ENCODE measurements at places on chromosomes 5 and 9.

- DNase-seq, result no peak
Measured at GRCh38 chr5:112183103-112183711, 235.9 kb downstream of the EPB41L4A start.

- no peak for DNase-seq
Measured at GRCh38 chr9:91817493-91818224, 132.4 kb downstream of the ROR2 start.

DNA sequence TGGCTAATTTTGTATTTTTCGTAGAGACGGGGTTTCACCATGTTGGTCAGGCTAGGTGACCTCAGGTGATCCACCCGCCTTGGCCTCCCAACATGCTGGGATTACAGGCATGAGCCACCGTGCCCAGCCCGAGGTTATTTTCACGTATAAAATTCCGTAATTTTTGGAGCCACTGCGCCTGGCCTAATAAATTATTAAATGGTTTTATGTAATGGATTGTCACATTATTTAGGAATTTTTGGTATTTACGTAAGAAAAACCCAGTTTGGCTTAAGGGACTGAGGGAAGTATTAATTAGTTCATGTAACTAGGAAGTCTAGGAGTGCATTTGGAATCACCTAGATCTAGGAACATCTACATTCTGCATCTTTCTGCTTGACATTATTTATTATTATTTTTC lies 8.3 kb downstream of the GLE1 start:
- DNase-seq, result no peak

- DNase-seq, result no peak
Measured at GRCh38 chr5:176887252-176887849, 11.8 kb downstream of the HK3 start.

DNA sequence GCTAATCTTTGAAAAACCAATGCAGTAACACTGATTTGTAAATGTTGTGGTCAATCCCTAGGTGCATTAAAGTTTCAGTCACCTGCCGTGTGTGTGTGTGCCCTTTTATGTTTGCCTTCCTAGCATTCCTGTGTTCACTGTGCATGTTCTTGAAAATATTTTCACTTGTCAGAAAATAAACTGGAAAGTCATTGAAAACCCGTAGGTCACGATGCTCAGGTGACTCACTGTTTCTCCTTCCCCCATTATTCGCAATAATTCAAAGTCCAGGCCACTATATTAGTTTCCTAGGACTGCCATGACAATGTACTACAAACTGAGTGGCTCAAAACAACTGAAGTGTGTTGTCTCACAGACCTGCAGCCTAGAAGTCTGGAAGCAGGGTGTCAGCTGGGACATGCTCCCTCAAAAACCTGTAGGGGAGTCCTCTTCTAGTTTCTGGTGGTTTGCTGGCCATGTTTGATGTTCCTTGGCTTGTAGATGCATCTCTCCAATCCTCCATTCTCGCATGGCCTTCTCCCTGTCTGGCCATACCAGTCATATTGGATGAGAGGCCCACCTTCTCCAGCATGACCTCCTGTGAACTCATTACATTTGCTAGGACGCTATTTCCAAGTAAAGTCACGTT lies 29.3 kb downstream of the MARVELD2 start:
- DNase-seq, result no peak

Measured in DND-41 (cell line).